ENCODE measurements at places on chromosomes 2 and 18. TPM values are rescaled to one million over a fixed set of nuclear protein-coding genes. Genes with fewer than 3 reads are reported as not detected.

Gene WDR35
- 6.4 TPM for total RNA-seq

Gene SANBR
- 4.2 TPM for total RNA-seq

Gene B3GNT2
- 47.2 TPM for total RNA-seq

Gene TRIM43
- total RNA-seq = not detected

Gene CABYR
- total RNA-seq = 2.1 TPM

Gene TNFAIP6
- total RNA-seq = not detected

Gene PLEK
- 2.4 TPM for total RNA-seq

Gene SP5
- not detected for total RNA-seq

Gene SH3BP4
- total RNA-seq = 1.5 TPM

Gene RDH14
- total RNA-seq = 20.0 TPM

Gene G6PC2
- total RNA-seq = not detected

Gene IL1RL2
- 1.4 TPM for total RNA-seq

Gene ZSWIM2
- total RNA-seq = not detected

Gene LRATD1
- not detected for total RNA-seq

Gene MARS2
- total RNA-seq = 10.6 TPM

Gene MAPK4
- total RNA-seq = not detected

Gene TMEM150A
- total RNA-seq = 3.5 TPM

Gene IL1R1
- total RNA-seq = 14.3 TPM

Gene KLHL30
- not detected for total RNA-seq

Gene SLC11A1
- 0.19 TPM for total RNA-seq
